Activated T-cell treated with anti-CD3 and anti-CD28 coated beads, Interleukin-2, amount 50 U/mL, for 72 hours (primary cell): ENCODE measurements at places on chromosomes 5 and 9. TPM values are rescaled to one million over a fixed set of nuclear protein-coding genes. Genes with fewer than 3 reads are reported as not detected.

The ADAMTS19 gene
- not detected for total RNA-seq

DNA sequence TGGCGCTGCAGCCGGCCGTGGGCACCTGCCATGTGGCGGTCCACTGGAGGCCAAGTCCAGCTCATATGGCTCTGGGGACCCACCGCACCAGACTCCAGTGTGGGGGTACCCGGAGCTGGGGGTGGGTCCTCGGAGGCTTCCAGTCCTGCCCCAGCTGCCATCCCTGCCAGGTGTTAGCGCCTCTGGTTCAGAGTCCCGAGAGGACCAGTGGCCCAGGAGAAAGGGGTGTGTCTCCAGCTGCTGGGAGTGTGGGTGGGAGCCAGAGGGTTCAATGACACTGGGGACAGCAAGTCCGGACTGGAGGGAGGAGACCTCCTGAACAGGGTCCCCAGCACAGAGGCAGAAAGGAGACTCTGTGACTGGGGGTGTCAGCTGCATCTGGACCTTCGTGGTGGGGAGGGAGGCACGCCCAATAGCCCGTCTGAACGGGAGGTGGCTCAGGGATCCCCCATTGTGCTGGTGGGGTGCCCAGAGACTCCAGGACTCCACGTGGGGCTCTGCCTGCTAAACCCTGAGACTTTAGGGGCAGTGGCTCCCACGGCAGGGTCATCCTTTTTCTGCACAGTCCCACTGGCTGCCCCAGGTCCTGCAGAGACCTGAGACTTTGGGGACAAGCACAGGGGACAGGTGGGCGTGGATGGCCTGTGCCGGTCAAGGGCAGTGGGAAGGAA, 2.4 kb upstream of the AHRR start:
- no peak for DNase-seq

DNA sequence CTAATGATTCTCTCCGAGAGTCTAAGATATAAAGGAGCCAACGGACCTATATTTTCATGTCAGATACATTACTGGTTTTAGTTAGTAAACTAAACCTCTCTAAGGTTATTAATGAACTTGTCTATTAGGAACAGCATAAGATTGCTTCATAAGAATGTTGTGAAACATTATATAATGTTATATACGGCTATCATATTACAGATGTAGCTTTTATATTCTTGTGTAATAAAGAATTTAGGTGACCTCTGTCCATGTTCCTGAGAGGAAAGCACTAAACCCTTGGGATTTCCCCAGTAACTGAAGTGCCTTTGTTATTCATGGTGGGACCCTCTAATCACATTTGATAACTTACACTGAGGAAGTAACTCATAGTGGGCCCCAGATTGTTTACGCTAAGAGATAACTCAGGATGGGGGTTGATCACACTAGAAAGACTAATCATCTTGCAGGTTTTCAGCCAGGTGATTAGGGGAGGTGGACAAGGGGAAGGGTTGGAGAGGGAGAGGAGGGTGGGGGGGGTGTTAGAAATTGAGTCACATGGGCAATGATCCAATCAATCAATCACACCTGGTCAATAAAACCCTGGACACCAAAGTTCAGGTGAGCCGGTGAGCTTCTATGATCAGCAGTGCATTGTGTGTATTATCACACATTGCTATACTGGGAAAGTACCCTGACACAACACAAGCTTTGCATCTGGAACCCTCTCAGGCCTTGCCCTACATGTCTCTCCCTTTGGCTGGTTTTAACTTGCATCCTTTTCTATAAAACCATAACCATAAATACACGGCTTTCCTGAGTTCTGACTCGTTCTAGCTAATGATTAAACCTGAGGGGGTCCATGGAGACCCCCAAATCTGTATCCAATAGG, 25.8 kb downstream of the ECPAS start:
- DNase-seq, result no peak

DNA sequence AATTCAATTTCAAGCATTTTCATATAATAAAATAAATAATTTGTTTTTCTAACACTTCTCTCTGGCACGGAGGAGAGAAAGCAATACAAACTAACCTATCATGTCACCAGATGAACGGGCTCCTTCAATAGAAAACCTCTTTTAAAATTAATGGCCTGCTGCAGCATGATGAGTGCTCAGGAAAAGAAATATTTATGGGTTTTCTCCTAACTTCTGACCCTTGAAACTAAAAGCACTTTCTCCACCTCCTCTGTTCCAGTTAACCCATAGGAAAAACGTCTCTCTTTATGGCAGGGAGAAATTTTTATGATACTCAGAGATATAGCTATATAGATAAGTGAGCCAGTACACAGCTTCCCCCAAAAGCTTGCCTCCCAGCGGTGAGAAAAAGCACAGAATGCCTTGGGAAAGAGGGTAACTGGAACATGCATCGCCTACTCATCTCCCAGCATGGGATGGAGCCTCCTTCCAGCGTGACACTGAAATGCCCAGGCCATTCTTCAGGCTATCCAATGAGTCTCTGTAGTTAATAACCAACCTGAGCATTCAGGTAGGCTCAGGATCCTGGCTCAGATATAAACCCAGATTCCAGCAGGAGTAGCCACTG, 963.0 kb upstream of the DMAC1 start:
- no peak for DNase-seq

DNA sequence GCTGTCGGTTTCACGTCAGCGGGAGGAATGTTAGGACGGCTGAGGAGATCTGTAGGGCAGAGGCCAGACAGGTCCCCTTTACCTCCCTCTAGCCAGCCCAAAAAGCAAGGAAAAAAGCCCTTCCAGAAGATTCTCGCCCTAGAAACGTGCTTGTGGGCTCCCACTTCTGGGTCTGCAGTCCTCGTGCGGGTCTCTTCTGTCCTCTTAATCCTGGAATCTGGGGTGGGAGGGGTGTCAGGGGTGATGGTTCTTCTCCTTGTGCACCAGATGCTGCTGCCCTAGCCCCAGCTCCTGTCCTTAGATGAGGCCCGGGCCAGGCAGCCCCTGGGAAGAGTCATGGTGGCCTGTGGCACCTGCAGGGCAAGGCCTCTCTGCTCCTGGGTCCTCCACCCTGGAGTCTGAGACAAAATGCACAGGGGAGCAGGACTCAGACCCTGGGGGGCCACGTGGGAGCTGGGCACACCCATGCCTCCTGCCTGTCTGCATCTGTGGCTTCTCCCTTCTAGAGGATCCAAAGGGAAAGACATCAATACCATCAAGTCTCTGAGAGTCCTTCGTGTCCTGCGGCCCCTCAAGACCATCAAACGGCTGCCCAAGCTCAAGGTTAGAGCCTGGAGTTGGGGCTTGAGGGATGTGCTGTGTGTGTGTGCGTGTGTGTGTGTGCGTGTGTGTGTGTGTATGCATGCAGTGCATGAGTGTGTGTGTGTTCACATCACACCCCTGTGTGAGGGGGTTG, 174.2 kb downstream of the CACNA1B start:
- DNase-seq, result no peak

- DNase-seq, result peak; percentile 9
Measured at GRCh38 chr5:135883441-135883840, 12.2 kb downstream of the IL9 start.

DNA sequence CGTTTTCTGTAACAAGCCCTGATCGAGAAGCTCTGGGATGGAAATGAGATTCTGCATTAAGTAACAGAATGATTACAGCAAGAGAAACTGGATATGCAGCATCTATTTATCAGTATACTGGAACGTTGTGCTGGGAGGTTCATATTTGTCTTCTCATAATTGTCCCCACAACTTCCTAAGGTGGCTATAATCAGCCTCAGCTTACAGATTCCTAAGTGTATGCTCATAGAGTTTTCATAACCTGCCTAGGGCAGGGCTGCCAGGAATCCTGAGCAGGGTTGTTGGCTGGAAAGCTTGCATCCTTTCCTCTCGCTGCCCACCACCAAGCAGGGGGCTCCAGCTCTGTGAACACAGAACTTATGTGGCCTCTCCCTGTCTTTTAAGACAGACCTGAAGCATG, 70.2 kb downstream of the FNBP1 start:
- no peak for DNase-seq

DNA sequence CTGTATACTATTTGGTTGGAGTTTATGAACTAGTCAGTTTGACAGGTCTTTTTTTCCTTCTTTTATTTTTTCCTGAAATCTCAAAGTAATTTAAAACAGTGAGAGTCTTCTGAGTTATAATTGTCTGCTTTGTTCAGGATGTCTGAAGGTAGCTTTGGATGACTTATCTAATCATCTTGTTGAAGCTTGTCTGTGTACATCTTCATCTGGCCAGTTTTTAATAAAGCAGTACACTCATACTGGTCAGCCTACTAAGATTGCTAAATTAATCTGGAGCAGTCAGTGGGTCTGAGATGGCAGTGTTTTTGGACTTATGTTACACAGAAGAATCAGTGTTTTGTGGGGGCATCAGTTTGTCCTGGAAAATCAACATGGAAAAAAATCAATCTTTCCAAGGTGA, 482.4 kb downstream of the CDH10 start:
- no peak for DNase-seq

The BAAT gene
- 0.19 TPM for total RNA-seq

GRCh38 chr5:133839721-133840120, 128.7 kb downstream of the C5orf15 start:
- no peak for DNase-seq

The AIF1L gene
- 0.89 TPM for total RNA-seq

The ABITRAM gene
- total RNA-seq, result 11.3 TPM

GRCh38 chr9:131289301-131290035, at the start of gene PLPP7:
Gene PLPP7, plus strand, starts transcription at chr9:131289723. Its CDS starts 275 bp downstream, at chr9:131289998.
- DNase-seq, result no peak

DNA sequence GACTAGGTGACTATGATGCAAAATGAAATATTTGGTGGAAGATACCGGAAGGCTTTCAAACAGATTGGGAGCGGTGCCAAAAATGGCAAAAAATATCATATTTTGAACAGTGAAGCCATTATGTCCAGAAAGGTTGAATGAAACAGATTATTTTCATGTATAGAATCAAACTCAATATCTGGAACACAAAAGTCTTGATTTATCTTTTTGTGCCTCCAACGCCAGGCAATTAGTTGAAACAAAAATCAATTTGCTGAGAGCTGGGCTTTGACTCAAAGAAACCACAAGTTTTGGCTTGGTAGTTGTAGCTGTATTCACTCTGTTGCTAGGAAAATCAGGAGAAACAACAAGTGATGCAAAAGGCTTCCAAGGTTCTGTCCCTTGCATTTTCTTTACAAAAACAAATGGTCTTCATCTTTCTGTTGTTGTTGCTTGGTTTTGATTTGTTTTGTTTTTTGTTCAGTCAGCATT, 421.7 kb upstream of the TYRP1 start:
- DNase-seq, result no peak

The CDH9 gene
- not detected for total RNA-seq

DNA sequence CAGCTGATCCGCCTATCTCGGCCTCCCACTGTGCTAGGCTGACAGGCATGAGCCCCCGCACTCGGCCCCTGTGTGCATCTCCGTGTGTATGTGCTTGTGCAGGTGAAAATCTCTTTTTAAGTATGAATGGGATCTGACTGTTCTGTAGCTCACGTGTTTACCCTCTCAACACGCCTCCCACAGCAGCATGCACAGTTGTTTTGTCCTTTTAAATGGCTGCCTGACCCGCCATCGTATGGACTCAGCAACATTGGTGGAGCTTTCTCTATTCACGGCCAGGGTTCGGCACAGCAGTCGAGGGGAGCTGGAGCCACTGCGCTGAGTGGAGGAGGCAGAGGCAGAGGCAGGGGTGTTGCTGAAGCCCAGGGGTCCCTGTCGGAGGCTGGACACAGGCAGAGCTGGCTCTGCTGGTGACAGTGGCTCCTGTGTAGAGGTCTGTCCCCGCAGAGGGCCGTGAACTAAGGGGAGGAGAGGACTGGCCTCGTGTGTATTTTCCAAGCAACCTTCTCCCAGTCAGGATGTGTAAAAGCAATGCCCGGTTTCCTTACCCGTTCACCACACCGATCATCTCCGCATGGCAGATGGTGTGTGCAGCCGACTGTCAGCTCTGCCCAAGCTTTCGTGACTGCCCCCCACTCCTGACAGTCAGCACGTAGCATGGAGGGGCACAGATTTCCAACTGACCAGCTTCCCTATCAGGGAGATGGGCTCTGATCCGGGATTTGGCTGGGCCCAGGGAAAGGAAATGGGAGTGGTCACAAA, 37.3 kb downstream of the MRPL36 start:
- DNase-seq, result no peak
